CD4-positive, alpha-beta T cell treated with Interleukin-21 for 1 hour (primary cell): ENCODE measurements at places on chromosomes 4 and X.

- DNase-seq, result no peak
Measured at GRCh38 chrX:57447856-57448255, 144.0 kb upstream of the ZXDB start.

DNA sequence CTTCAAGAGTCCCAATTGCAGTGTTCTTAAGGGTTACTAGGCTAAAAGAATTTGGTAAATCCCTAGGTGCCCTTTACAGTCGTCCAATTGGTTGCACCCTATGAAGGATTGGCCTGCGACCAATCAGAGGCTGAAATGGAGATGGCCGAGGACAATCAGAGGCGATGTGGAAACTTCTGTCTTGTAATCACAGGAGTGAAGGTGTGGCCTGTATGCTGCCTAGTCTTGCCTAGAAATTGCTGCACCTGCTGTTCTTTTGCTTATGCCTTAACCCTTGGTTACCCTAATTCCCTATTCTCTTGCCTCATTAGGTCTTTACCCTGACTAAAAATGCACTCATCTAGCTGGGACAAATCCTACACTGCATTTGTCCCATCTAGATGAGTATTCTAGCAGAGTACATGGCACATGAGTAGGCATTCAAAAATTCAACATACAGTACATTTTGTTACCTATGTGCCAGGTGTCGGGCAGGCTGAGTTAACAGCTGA is 1.0 kb upstream of the DCK start:
- no peak for DNase-seq

- no peak for DNase-seq
Measured at GRCh38 chrX:16754019-16754418, 32.2 kb upstream of the TXLNG start.

GRCh38 chrX:134146493-134146892 is 90.5 kb upstream of the CCDC160 start:
- no peak for DNase-seq

DNA sequence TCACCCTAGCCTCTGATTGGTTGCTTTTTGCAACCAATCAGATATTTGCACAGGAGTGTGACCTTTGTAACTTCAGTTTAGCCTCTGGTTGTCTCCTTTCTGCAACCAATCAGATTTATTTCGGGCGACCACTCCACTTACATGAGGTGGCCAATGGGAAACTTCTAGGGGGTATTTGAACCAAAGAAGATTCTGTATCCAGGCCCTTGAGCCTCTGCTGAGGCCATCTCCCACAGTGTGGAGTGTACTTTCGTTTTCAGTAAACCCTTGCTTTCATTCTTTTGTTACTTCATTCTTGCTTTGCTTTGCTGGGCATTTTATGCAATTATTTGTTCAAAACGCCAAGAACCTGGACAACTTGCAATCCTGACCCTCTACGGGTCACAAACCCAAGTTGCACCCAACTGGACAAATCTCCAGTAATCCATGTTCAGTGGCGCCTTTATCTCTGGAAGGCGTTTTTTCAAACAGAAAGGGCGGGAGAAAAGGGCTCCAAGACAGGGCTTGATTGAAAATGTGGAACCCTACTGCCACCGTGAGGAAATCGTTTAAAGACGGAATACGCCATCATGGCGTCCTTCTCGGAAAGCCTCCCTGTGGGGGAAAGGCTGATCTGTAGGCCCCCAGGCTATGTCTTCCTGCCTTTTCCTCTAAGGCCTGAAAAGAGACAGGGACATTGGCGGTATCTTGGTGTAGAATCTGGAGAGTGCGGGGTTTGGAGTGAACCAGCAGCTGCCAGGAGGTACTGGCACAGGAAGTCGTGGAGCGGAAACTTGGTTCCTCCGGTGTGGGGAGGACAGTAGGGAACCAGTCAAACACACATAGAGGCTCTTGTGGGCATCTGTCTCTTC is 184.6 kb downstream of the OR13H1 start:
- DNase-seq, result no peak

DNA sequence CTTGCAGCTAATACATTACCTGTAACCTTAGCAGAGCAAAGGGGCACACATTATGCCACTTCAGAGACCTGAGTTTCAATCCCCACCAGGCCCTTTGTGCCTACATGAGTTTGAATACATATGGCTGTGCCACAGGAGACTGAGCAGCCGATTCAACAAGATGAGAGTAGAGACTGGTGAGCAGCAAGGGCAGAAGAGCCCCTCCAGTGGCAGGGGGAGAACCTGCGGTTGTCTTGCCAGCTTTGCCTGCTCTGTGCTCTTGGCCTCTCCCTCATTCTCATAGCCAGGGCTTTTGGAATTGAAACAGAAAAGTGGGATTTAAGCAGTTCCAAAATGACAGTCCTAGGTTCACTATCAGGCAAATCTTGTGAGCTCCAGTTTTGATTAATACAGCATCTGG is 52.3 kb upstream of the CLNK start:
- no peak for DNase-seq

GRCh38 chr4:99855678-99856077 is 38.5 kb downstream of the LAMTOR3 start:
- DNase-seq, result peak; percentile 26

DNA sequence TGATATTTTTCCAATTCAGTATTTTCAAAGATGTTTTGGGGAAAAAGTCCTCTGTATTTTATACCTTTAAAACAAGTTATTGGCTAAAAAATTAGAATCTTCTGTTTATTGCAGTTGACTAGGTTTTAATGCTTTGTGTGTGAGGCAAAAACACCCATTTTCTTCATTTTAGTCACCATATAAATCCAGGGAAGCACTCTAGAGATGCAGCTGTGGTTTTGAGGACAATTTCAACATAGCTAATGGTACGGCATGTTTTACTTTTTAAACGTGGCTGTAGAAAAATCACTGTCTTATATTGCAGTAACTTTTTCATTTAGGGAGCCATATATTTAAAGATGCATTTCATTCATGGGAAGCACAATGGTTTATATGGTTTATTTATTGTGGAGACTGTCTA is 129.1 kb upstream of the PITX2 start:
- no peak for DNase-seq

- DNase-seq, result no peak
Measured at GRCh38 chr4:133150486-133151340, 1.6 kb downstream of the PCDH10 start.

DNA sequence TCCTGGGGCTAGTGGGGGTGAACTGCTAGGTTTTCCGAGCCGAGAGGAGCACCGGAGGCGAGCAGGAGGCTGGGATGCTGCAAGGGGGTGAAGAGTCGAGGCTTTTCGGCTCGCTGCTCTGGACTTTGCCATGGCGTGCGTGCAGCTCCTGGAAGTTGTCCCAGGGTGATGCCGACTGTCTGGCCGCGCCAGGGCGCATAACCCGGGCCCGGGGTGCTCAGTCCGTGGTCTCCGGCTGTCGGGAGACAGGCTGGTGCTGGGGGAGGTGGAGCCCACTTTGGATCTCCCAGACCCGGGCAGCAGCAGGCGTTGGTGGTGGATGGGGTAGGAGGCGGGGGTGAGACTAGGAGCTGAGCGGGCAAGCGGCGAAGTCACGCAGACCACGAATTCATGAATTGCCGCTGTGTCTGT is 793 bp downstream of the GRIA3 start:
- no peak for DNase-seq

DNA sequence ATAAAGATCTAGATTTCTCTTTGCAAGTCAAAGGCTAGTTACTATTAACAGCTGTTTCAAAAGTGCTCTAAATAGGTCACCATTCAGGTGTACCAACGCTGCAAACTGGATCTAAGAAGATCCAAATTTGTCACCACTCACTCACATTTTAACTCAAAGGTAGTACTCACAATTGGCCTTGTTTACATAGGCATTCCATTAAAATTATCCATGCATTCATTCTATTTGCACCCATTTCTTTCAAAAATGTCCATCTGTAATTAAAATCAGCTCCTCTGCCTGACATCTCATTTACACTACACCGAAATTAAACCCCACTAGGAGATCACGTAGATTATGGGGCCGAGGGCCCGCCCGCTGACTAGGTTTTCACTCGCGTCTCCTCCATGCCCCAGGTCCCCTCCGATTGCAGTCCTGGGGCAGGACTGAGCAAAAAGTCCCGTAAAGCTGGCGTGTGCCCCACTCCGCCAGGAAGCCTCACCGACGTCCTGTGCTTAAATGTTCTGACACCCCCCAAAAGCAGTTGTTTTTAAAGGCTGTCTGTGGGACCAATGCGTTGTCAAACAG is 1.3 kb upstream of the ING2 start:
- no peak for DNase-seq

DNA sequence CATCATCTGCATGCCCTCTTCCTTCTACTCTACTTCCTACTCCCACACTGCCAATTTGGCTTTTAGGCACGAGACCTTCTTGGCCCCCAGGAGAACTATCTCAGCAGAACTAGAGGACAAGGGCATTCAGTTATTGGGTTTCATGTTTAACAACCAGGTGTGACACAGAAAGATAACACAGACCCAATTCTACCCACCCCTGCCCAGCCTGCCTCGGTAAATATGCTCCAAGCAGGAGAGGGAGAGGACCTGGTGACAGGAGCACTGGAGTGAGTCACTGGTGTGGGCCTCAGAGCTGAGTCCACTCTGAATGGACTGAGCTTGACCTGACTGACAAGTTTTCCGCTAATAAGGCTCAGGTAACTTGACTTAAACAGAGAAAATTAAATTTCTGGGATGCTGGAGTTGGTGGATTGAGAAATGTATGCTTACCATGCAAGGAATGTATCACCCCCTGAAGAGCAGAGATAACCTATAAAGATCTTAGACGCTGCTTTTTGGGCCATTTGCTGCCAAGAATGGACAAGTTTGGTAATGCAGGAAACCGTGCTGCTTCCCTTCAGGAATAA is 52.5 kb downstream of the CASP3 start:
- DNase-seq, result no peak
